Regular cardiac myocyte (primary cell): ENCODE measurements at places on chromosomes 16 and 17. TPM values are rescaled to one million over a fixed set of nuclear protein-coding genes. Genes with fewer than 3 reads are reported as not detected.

HOXB5 gene
- under 0.01 TPM in 1 of 2 replicates, not detected in the other for total RNA-seq

TRAF7 gene
- total RNA-seq: 33.8 and 44.3 TPM in 2 replicates

SLC2A4 gene
- under 0.01 and 0.28 TPM in 2 replicates for total RNA-seq

MT1F gene
- total RNA-seq: 0.56 and 0.96 TPM in 2 replicates

VMO1 gene
- 0.38 TPM in 1 of 2 replicates, not detected in the other for total RNA-seq

NLRP1 gene
- 31.8 and 60.3 TPM in 2 replicates for total RNA-seq

KRTAP1-5 gene
- total RNA-seq: 1.9 and 5.1 TPM in 2 replicates

HAP1 gene
- under 0.01 TPM in 2 replicates for total RNA-seq

SLX4 gene
- total RNA-seq: 2.8 and 6.3 TPM in 2 replicates

CHMP1A gene
- 69.3 and 134 TPM in 2 replicates for total RNA-seq

RHBDL3 gene
- total RNA-seq: under 0.01 TPM in 1 of 2 replicates, not detected in the other

TLCD3B gene
- 0.19 TPM in 1 of 2 replicates, not detected in the other for total RNA-seq

SPN gene
- not detected in 2 replicates for total RNA-seq

TPPP3 gene
- total RNA-seq: 0.28 and 0.77 TPM in 2 replicates

PRDM7 gene
- not detected in 2 replicates for total RNA-seq

ZC3H18 gene
- 9.6 and 22.6 TPM in 2 replicates for total RNA-seq

ZNF624 gene
- 4.2 and 5.1 TPM in 2 replicates for total RNA-seq

AOC3 gene
- under 0.01 and 2.0 TPM in 2 replicates for total RNA-seq

ZSCAN10 gene
- total RNA-seq: not detected in 2 replicates

P2RX1 gene
- total RNA-seq: 0.28 and 0.38 TPM in 2 replicates

CD300H gene
- not detected in 2 replicates for total RNA-seq

AATF gene
- 27.9 and 50.0 TPM in 2 replicates for total RNA-seq

C16orf92 gene
- not detected in 2 replicates for total RNA-seq

AANAT gene
- not detected in 2 replicates for total RNA-seq

CLEC19A gene
- under 0.01 TPM in 1 of 2 replicates, not detected in the other for total RNA-seq

METTL9 gene
- total RNA-seq: 134 and 142 TPM in 2 replicates

HSD17B1 gene
- total RNA-seq: 5.4 and 8.6 TPM in 2 replicates

APPBP2 gene
- total RNA-seq: 36.4 and 41.7 TPM in 2 replicates

LLGL2 gene
- 0.56 and 0.58 TPM in 2 replicates for total RNA-seq

CRYM gene
- total RNA-seq: 0.28 TPM in 1 of 2 replicates, not detected in the other

CDR2L gene
- total RNA-seq: 17.5 and 25.1 TPM in 2 replicates

COTL1 gene
- 57.5 and 200 TPM in 2 replicates for total RNA-seq

CSF3 gene
- total RNA-seq: 1.3 and 2.8 TPM in 2 replicates

CCL17 gene
- not detected in 2 replicates for total RNA-seq

MT1G gene
- 0.56 and 1.5 TPM in 2 replicates for total RNA-seq

LHX1 gene
- total RNA-seq: not detected in 2 replicates

FAM20A gene
- 1.7 and 10.4 TPM in 2 replicates for total RNA-seq

RND2 gene
- total RNA-seq: 0.19 and 0.28 TPM in 2 replicates

WNT3 gene
- 1.2 and 2.0 TPM in 2 replicates for total RNA-seq

OMG gene
- not detected in 2 replicates for total RNA-seq

AATK gene
- total RNA-seq: 0.19 and 0.56 TPM in 2 replicates

SUPT6H gene
- total RNA-seq: 36.4 and 50.2 TPM in 2 replicates

RNF43 gene
- under 0.01 and 0.28 TPM in 2 replicates for total RNA-seq

ZSCAN32 gene
- total RNA-seq: 7.9 and 9.3 TPM in 2 replicates

TMEM114 gene
- not detected in 2 replicates for total RNA-seq

NPIPA5 gene
- not detected in 2 replicates for total RNA-seq

VTN gene
- total RNA-seq: 0.19 and 7.0 TPM in 2 replicates

OSGIN1 gene
- total RNA-seq: 1.1 and 1.3 TPM in 2 replicates

NDRG4 gene
- total RNA-seq: 7.0 and 7.3 TPM in 2 replicates

KSR1 gene
- total RNA-seq: 26.3 and 38.3 TPM in 2 replicates

GPRC5B gene
- total RNA-seq: 8.6 and 11.6 TPM in 2 replicates

CTRB1 gene
- not detected in 2 replicates for total RNA-seq

RAC3 gene
- total RNA-seq: 4.4 and 6.5 TPM in 2 replicates

ITGAD gene
- not detected in 2 replicates for total RNA-seq

C16orf46 gene
- 0.85 TPM in 1 of 2 replicates, not detected in the other for total RNA-seq
